ENCODE measurements at places on chromosomes 5 and 9.

GRCh38 chr9:134858051-134858841 lies 22.4 kb upstream of the FCN2 start:
- peak; percentile 76 for DNase-seq

DNA sequence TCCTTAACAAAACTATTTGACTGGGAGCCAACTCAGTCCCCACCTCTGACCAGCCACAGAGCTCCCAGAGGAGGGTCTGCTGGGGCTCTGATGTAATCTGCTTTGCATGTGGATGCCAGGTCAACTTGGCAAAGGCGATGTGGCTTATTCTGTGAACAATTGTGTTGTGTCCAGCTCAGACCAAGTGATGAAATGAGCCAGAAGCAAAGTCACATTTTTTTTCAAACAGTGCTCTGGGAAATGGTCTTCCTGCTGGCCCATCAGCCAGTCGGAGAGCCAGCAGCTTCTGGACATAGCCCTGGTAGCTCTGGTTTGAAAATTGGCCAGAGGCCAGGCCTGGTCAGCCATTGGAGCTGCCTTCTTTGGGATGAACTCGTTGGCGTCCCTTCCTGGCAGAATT lies 86.5 kb downstream of the ANGPTL2 start:
- DNase-seq: no peak

DNA sequence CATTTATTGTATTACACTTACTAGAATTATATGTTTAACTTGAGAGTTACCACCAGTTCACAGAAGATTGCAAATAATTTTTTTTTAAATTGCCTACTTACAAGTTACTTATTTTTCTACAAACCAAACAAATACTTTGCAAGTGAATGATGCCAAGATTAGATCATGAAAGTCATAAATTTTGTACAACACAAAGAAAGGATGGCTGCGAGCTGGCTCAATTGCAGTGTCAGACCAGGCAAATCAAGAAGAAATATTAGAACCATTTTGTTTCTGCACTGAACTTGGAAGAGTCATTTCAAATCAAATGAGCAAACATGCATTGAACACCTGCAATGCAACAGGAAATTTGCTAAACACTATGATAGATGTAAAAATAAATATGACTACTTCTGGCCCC lies 97.3 kb downstream of the PLCXD3 start:
- no peak for DNase-seq

GRCh38 chr5:14146725-14147124 lies 3.6 kb downstream of the TRIO start:
- DNase-seq: no peak

DNA sequence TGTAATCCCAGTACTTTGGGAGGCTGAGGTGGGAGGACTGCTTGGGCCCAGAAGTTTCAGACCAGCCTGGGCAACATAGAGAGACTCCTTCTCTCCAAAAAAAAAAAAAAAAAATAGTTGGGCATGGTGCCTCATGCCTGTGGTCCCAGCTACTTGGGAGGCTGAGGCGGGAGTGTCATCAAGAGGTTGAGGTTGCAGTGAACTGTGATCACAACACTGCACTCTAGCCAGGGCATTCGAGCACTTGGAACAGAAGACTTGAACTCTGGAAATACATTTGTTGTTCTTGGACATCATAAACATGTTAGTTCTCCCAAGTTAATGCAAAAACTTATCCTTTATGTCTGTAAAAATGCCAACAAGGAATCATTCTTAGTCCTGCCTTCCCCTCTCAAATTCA lies 29.6 kb downstream of the EHMT1 start:
- DNase-seq: no peak

DNA sequence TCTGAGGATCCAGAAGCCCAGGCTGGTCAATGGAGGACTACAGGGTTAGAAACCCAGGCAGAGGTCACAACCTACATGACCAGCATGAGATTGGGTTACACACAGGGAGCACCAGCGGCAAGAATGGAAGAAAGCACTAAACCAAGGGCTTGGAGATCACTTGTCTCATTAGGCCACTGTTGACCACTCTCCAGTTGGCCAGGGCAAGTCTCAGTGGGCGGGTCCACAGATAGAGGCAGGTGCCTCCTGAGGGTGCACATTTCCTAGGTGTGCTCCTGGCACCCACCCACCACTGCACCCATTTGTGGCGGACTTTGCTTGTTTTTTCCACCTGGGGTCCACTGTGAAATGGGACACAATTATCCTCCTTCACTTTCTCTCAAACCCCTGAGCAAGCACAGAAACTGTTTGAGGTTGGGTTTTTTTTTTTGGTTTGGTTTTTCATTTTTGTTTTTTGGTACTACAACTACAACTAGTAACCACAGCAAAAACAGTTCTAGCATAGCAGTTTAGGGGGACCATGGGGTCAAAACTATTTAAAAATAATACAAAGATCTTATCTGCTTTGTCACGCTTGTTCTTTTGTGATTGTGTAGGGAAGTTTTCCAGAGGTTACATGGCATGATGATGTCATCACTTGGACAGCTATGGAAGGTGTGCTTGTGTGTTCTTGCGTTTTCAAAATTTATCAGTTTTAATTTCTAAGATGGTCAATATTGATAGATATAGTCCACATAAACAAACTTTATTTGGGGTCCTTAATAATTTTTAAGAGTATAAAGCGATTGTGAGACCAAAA lies 6.1 kb downstream of the NPR2 start:
- DNase-seq: no peak

DNA sequence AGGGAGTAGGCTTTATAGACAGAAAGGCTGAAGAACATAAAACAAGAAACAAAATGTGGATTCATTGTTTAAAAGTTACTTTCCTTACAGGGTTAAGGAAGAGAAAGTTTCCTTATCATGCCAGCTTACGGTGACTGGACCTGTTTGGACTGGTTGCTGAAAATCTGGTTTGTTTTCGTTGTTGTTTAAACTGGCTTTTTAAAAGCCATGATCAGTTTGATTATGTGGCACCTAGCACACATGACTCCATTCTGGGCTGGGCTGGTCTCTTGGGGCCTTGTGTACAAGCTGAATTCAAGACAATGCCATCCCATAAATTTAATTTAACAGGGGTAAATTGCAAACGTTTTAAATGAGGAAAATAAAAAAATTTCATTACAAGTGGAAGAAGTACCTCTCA lies 18.4 kb upstream of the ZNF474 start:
- no peak for DNase-seq

GRCh38 chr5:146283344-146283761 lies 55.3 kb upstream of the POU4F3 start:
- DNase-seq: no peak

GRCh38 chr5:172167895-172168294 lies 20.1 kb downstream of the STK10 start:
- no peak for DNase-seq

DNA sequence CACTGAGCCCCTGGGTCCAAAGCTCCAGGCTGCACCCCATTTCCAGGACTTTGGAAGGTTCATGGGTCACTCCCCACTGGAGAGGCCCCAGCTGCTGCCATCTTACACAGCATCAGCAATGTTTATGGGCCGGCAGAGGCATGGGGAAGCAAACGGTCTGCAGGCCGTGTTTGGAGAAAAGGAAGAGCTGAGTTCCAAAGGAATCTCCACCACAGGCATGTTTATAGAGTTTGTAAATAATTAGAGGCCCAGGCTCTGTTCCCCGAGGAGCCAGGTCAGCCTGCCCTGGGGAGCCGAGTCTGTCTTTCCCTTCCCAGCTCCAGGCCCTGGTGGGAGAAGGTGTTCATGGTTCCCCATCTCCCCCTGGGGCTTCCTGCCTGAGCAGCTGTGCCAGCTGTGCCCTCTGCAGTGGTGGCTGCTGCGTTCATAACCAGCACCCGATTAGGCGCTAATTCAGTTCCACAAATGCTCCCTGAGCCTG lies 64.8 kb downstream of the COL27A1 start:
- DNase-seq: no peak

DNA sequence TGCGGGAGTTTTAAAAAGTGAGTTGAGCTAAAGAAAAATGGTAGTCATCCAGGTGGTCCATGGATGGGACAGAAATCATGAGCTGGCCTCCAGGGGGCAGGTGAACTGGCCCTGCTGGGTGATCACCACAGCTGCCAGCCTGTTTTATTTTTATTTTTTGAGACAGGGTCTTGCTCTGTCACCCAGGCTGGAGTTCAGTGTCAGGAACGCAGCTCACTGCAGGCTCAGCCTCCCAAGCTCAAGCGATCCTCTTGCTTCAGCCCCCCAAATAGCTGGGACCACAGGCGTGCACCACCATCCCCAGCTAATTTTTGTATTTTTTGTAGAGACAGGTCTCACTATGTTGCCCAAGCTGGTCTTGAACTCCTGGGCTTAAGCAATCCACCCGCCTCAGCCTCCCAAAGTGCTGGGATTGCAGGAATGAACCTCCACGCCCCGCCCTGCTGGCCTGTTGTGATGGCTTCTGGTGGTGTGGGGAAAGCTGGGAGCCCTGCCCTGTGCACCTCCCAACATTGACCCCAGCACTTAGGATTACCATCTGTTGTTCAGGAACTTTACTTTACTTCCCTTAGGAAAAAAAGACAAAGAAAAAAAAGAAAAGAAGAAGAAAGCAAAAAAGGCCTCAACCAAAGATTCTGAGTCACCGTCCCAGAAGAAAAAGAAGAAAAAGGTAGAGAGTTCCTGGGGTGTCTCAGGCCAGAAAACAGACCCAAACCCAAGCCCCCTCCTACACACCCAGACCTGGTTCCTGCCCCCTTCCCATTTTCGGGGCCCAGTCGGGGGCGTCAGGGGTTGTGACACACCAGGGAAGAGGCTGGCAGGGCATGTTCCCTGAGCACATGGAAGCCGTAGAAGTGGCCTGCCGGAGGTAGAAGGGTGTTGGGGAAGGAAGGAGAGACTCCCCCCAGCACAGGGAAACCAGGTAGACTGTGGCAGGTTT lies 14.7 kb downstream of the CD74 start:
- no peak for DNase-seq

DNA sequence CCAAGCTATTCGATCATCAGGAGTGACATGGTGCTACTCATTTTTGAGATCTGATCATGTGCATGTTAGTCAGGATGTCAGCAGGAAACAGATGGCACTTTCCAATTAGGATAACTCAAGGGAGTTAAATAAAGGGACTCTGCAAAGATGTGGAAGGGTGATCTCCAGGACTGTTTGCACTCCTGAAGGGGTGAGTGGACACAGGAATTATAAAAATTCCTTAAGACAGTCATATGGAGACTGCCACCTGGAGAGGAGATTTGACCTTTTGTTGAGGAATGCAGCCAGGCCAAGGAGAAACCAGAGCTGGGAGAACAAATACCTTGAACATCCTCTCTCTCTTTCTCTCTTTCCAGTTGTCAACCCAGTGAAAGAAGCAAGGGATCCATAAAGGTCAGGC lies 189.1 kb downstream of the GABRG2 start:
- no peak for DNase-seq

DNA sequence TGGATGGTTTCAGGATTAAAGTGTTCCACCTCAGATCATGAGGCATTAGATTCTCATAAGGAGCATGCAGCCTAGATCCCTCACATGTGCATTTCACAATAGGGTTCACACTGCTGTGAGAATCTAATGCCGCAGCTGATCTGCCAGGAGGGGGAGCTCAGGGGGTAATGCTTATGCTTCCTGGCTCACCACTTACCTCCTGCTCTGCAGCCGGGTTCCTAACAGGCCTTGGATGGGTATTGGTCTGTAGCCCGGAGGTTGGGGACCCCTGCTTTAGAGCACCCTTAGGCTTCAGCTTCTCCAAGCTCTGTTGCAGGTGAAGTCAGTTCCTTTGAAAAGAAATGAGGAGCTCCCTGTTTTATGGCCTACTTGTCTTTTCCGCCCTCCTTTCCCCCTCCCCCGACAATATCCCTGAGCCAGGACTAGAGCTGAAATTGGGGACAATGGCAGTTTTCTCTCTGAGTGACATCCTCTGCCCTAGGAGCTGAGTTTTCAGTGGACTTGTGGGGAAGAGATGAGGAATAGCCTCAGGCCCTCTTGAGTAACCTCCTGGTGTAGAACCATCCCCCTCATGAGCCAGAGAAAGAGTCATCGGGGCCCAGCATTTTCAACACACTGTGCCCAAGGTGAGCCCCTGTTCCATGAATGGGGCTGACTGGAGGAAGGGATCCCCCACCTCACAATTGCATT lies 16.2 kb upstream of the MAT2B start:
- DNase-seq: no peak

GRCh38 chr9:106708475-106709146 lies 154.4 kb upstream of the ZNF462 start:
- no peak for DNase-seq

DNA sequence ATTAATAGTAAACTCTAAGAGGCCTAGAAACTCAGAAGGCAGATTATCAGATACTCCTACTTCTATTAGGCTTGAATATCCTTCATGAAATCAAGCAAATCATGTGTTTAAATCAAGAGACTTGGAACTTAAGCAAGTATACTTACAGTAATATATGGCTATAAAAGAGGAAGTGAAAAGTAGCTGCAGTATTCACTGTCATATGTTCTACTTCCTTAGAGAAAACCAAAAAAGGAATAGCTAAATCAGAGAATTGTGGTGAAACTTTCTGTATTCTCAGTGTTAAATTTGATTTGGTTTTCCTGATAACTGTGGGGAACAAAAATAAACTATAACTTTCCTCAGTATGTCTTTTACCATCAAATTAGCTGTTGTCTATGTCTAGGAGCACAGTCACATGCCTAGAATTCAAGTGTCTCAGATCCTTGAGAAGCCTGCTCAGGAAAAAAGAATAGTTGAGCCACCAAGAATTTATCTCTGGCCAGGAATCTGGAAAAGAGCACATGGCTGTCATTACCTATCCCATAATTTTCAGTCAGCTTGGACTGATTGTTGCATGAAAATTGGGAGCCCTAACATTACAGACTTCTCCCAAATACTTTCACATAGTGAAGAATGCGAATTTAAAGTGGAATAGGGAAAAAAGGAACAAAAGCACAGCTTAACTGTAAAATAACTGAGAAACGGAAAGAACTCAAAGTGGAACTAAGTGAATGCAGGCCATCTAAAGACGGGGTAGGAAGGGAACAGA lies 1.7 kb downstream of the FKBP15 start:
- no peak for DNase-seq

GRCh38 chr9:93533863-93534262 lies 42.5 kb upstream of the PHF2 start:
- no peak for DNase-seq

- DNase-seq: no peak
Measured at GRCh38 chr9:22040760-22041159, 31.7 kb upstream of the CDKN2B start.

DNA sequence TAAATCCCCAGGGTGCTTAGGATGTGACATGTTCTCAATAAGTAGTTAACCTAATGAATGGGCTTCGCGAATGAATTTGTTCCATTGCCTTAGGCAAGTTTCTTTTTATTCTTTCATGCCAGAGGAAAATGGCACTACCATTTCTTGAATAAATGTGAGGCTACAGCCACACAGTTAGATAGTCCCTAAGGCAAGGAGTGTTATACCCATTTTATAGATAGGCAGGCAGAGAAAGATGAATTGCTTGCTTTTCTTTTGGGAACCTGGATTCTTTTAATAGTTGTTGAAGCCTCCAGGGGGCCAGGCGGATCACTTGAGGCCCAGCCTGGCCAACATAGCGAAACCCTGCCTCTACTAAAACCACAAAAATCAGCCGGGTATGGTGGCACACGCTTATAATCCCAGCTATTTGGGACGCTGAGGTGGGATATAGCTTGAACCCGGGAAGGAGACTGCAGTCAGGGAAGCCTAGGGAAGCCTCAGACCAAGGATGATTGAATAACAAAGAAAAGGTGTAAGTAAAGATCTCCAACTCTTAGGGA lies 943 bp downstream of the NOP16 start:
- DNase-seq: no peak

All from GM12878 (cell line).